ENCODE measurements at places on chromosomes 2 and 18. TPM values are rescaled to one million over a fixed set of nuclear protein-coding genes. Genes with fewer than 3 reads are reported as not detected.

C2orf81 gene
- 0.22 TPM for total RNA-seq

TNS1 gene
- total RNA-seq: 34.7 TPM

CXCR1 gene
- total RNA-seq: not detected

LONRF2 gene
- total RNA-seq: 6.1 TPM

KHK gene
- 1.4 TPM for total RNA-seq

TDRD15 gene
- not detected for total RNA-seq

- no peak for DNase-seq
Observed at GRCh38 chr2:1650085-1650872, 94.0 kb downstream of the PXDN start.

DNA sequence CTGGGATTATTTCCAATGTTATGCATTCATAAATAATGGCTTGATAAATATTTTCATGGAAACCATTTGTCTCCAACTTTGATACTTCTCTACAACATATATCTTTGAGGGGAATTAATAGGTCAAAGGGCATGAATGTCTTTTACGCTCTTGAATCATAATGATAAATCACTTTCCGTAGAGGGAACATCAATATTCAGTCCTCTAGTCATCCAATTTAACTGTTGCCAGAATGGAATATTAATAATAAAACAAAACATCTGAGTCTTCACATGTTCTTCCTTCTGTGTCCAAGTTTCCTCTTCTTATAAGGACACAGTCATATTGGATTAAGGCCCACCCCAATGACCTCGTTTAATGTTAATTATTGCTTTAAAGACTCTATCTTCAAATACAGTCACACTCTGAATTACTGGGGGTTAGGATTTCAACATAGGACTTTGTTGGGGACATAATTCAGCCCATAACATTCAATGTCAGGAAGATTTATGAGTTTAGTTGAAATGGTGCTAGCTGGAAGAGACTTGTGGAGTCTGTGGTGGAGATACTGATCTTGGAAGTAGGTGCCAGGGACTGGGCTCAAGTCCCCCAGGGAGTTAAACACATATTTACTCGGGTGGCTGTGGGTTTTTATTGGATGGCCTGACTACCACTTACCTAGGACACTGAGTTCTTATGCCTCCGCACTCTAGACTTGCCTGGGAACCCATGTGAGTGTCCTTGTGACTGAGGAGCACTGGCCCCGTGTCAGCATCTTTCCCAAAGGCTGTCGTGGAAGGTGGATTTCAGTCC, 85.0 kb upstream of the SEC11C start:
- DNase-seq: no peak

DNA sequence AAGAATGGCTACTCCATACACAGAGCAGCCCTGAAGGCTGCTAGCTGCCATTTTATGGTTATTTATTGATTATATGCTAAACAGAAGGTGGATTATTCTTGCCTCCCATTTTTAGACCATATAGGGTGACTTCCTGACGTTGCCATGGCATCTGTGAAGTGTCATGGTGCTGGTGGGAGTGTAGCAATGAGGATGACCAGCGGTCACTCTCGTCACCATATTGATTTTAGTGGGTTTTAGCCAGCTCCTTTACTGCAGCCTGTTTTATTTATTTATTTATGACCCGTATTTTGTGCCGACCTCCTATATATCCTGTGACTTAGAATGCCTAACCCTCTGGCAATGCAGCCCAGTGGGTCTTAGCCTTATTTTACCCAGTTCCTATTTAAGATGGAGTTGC, 553.9 kb downstream of the TNS1 start:
- DNase-seq: no peak

GRCh38 chr2:109337221-109337620, 208.2 kb downstream of the SH3RF3 start:
- no peak for DNase-seq

DNA sequence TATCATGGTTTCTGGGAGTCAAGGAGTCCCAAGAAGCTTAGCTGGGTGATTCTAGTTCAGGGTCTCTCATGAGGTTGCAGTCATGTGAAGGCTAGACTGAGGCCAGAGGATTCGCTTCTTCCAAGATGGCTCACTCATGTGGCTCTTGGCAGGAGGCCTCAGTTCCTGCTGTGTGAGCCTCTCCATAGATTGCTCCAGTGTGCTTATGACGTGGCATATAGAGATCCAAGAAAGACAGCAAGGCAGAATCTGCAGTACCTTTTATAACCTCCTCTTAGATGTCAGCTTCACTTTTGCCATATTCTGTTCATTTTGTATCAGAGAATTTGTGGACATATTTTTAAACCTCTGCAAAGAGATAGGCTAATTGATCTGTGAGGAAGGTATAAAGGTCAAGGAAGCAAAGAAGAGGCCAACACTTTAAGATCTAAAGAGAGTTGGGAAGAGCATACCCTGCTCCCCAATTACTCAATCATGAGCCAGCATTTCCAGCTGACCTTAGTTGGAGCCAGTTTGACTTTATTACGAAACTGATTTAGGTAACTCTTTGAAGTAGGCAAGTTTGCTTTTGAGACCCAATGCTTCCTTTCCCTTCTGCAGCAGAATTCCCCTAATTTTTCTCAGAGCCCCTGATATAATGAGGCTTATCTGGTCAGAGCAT, 134.7 kb downstream of the EML6 start:
- no peak for DNase-seq

DNA sequence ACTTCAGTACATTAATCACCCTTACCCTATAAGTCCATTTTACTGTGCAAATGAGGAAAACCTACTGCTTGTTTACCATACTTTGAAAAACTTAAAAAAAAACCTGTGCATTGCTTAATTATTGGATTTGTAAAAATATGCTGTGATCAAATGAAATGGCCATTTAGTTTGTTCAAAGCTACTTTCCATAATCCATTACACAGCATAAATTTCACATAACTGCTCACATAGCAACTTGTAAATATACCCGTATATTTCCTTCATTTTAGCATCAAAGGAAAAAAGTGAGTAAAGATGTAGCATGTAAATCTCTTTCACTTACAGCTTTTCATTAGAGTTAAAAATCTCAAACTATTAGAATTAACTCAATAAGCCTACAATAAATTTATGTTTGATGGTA, 415.1 kb downstream of the NR4A2 start:
- DNase-seq: no peak

- DNase-seq: no peak
Observed at GRCh38 chr2:188557081-188557480, 265.4 kb downstream of the GULP1 start.

DNA sequence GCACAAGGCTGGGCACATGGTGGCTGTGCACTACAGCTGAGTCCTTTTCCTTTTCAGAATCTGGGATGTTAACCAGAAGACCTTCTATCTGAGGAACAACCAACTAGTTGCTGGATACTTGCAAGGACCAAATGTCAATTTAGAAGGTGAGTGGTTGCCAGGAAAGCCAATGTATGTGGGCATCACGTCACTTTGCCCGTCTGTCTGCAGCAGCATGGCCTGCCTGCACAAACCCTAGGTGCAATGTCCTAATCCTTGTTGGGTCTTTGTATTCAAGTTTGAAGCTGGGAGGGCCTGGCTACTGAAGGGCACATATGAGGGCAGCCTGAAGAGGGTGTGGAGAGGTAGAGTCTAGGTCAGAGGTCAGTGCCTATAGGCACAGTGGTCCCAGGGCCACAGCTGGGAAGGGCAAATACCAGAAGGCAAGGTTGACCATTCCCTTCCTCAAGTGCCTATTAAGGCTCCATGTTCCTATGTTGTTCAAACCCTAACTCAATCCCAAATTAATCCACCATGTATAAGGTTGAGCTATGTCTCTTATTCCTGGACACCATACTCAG, 2.2 kb downstream of the IL1RN start:
- DNase-seq: no peak

- DNase-seq: no peak
Observed at GRCh38 chr2:156427074-156427473, 9.1 kb upstream of the GPD2 start.

GRCh38 chr2:25707927-25708590, 34.7 kb upstream of the DTNB start:
- no peak for DNase-seq

DNA sequence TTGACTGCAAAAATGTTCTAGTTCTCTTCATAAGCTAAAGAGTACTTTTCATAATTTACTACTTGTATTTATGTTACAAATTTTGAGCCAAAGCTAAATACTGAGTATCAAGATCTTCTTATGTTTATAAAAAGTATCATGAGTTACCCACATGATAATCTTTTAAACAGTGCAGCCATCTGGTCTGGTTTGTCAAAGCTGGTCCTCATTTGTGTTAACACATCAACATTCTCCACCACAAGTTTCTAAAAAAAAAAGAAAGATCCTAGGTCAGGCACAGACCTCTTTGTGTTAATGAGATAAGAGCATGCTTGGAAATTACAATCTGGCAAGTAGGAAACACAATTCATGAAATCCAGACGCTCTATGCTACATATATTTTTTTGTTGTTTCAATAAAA, 75.5 kb upstream of the FRZB start:
- DNase-seq: no peak

- DNase-seq: no peak
Observed at GRCh38 chr2:235215248-235215647, 263.4 kb downstream of the SH3BP4 start.

DNA sequence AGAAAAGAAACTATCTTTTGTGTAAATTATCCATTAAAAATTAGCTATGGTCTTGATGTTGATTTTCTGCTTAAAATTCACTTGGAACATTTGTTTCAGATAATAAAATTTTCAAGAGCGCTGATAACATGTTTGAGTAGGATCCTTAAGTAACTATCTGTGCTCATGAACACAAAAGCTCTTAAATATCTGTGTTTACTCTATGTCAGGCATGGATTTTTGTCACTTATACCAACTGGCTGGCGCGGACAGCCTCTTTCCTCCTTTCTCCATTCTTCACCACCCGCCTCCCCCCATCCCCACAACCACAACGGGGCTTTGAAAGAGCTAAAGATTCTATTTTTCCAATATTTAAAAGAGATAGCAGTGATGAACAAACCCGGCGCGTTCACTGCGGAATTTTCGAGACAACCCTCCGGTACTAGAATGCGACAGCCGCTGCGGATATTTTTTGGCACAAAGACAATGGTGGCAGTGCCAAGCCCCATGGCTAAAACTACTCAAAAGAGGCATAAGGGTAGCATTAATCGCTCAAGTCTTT, 181.5 kb downstream of the TCF4 start:
- no peak for DNase-seq

DNA sequence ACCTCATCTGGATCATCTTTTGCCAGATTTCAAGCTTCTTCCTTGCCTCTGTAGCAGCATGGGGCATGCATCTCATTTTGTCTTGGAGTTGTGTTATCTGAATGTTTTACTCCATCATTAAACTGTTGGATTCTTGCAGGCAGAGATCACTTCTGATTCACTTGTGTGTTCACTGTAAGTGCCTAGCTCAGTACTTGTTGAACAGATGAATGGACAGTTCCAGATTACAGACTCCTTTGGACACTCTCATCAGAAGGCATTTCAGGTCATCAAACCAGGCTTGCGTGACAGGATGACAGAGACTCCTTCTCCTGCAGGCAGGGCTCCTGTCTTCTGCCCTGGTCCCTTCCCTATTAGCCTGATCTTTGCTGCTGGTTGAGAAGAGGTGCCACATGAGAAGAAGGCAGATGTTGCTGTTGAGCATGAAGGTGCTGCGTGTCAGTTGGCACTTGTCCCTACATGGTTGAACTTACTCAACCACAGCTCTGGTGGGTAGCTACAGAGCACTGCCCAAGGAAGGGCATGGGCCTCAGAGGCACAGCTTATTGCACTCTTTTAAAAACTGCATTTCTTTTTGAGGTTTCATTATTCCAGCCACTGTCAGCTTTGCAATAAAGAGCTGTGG, 58.9 kb downstream of the INPP4A start:
- DNase-seq: no peak

DNA sequence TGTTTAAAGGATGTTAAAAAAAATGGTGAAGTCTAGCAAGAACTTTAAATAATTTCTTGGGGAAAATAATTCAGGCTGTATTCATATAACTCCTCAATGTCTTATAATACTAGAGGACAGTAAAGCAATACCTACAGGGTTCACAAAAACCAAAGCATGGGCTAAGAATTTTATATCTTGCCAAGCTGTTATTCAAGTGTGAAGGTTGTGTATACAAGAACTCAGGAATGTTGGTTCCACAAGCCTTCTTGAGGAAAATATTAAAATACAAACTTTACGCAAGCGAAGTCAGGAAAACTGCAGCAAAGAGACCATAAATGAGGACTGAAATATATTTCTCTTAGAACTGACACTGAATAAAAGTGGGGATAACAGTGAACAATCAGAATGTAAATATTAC, 76.1 kb upstream of the DNAJC10 start:
- no peak for DNase-seq

GRCh38 chr2:190343536-190344275, at the start of gene INPP1:
TSS of gene INPP1 (plus strand) at chr2:190343589. CDS start at chr2:190360103, 16,514 bp downstream.
- DNase-seq: no peak
